ENCODE measurements at places on chromosomes 5 and 9. TPM values are rescaled to one million over a fixed set of nuclear protein-coding genes. Genes with fewer than 3 reads are reported as not detected.

HMCN2 gene
- polyA plus RNA-seq, result 5.9 TPM

DNA sequence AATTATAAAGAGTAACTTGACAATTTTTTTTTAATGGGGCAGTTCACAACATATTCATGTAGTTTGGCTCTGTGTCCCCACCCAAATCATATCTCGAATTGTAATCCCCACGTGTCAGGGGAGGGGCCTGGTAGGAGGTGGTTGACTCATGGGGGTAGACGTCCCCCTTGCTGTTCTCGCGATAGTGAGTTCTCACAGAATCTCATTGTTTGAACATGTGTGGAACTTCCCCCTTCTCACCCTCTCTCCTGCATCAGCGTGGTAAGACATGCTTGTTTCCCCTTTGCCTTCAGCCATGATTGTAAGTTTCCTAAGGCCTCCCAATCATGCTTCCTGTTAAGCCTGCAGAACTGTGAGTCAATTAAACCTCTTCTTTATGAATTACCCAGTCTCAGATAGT, 40.7 kb downstream of the FBXW11 start:
- H3K4me3 ChIP-seq, result no peak overlapping the region
- no peaks in the 10 kb centered on the region for H3K27me3 ChIP-seq
- DNase-seq, result no peak
- no peaks in the 10 kb centered on the region for H3K4me1 ChIP-seq
- H3K36me3 ChIP-seq, result no peaks in the 10 kb centered on the region
- H3K27ac ChIP-seq, result no peak overlapping the region

DNA sequence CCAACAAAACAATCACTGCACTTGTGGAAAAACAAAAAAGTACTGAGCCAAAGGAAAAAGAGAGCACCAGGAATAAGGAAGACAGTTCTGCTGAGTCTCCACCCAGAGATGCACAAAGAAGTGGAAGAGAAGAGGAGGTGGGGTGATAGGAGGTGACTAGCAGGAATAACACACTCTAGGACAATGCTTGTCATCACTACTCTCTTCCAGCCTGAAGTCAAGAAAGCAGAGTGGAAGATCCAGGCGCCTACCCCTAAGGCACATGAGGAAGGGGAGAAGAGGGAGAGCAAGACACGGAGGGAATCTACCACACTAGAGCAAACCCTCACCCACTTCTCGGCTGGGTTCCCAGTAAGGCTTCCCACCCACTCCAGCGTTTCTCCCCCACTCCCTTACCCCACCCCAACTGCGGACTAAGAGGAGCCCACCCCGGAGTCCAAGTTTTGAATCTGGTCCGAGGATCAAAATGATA, 1.7 kb downstream of the SLIT3 start:
- peaks cover 27% of the 10 kb centered on the region for H3K4me1 ChIP-seq
- no peaks in the 10 kb centered on the region for H3K36me3 ChIP-seq
- H3K4me3 ChIP-seq, result peak overlapping the region; percentile 31
- H3K27me3 ChIP-seq, result peaks cover 52% of the 10 kb centered on the region
- H3K27ac ChIP-seq, result no peak overlapping the region

DNA sequence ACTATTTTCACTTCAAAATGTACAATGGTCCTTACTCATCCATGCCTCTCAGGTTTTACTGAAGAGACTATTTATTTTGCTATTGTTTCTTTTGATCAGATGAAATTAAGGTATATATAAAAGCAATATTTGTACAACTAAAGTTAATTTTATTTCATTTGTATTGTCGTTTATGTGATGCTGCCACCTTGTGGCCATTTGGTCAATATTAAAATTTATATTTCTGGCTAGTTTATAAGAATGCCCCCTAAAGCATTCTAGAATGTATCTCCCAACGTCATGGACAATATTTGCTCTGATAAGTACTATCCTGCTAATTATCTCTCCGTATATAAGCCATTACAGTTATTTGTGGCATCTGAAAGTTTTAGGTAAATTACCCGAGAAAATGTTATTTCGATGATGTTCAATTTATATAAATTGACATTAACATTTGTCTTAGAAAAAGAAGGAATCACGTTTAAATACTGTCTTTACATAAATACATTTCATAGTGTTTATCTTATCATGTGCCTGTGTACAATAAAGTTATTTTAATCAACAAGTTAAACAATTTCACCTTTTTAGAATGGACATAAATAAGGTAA, 680.0 kb downstream of the TAF11L14 start:
- no peak for DNase-seq
- H3K36me3 ChIP-seq, result no peaks in the 10 kb centered on the region

SYK gene
- polyA plus RNA-seq, result 4.0 TPM

GRCh38 chr5:11075035-11075805, 314.2 kb upstream of the DAP start:
- H3K4me3 ChIP-seq, result no peak overlapping the region
- H3K36me3 ChIP-seq, result peaks cover 15% of the 10 kb centered on the region
- H3K4me1 ChIP-seq, result peaks cover 8% of the 10 kb centered on the region
- H3K27me3 ChIP-seq, result no peaks in the 10 kb centered on the region
- H3K27ac ChIP-seq, result no peak overlapping the region

- no peaks in the 10 kb centered on the region for H3K36me3 ChIP-seq
- DNase-seq, result no peak
- H3K27ac ChIP-seq, result no peak overlapping the region
- H3K27me3 ChIP-seq, result no peaks in the 10 kb centered on the region
- H3K4me1 ChIP-seq, result no peaks in the 10 kb centered on the region
- no peak overlapping the region for H3K4me3 ChIP-seq
Observed at GRCh38 chr5:173065155-173065554, 9.0 kb downstream of the CREBRF start.

DNA sequence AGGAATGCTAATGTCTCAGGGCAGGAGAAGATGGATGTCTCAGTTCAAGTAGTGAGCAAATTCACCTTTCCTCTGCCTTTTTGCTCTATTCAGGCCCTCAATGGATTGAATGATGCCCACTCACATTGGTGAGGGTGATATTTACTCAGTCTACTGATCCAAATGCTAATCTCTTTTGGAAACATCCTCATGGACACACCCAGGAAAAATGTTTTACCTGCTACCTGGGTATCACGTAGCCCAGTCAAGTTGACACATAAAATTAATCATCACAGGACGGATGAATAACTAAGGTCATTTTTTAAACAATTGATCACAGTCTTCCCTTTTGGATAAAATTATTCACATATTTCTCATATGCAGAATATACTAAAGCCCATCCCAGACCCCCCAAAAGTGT, 63.0 kb upstream of the JAK2 start:
- no peak overlapping the region for H3K4me3 ChIP-seq
- no peak for DNase-seq
- H3K4me1 ChIP-seq, result no peaks in the 10 kb centered on the region
- H3K36me3 ChIP-seq, result no peaks in the 10 kb centered on the region
- H3K27ac ChIP-seq, result no peak overlapping the region

- H3K36me3 ChIP-seq, result peaks cover 72% of the 10 kb centered on the region
- DNase-seq, result no peak
- H3K4me1 ChIP-seq, result peaks cover 33% of the 10 kb centered on the region
- no peak overlapping the region for H3K27ac ChIP-seq
Observed at GRCh38 chr9:127909839-127910273, 7.0 kb downstream of the ST6GALNAC4 start.

CACNA1B gene
- polyA plus RNA-seq, result 24.6 TPM

DNA sequence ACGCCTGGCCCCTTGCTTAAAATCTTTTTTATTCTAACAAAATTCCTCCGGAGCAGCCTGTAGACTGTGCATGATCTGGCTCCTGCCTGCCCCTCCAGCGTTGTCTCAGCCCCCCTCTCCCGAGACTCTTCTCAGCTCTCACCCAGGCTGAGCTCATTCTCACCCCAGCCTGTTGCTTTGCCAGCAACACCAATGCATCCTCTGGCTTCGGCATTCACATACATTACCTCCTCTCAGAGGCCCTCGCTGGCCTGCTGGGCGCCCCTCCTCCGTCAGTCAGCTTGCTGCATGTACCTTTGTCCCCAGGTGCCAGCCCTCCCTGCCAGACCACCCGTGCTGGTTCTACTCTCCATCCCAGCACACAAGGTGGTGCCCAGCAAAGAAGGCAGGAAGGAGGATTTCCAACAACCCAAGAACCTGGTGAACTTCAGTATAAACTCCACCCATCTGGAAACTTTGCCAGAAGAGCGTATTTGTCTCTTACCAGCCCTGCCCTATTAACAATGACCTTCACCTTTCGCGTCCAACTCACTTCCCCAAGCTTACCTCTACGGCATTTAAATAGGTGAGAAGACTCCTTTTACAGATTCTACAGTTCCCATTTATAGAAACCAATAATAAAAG, 35.0 kb downstream of the MYO10 start:
- peaks cover 11% of the 10 kb centered on the region for H3K4me1 ChIP-seq
- H3K27ac ChIP-seq, result no peak overlapping the region
- no peaks in the 10 kb centered on the region for H3K36me3 ChIP-seq
- no peak overlapping the region for H3K4me3 ChIP-seq
- no peaks in the 10 kb centered on the region for H3K27me3 ChIP-seq
- no peak for DNase-seq

DNA sequence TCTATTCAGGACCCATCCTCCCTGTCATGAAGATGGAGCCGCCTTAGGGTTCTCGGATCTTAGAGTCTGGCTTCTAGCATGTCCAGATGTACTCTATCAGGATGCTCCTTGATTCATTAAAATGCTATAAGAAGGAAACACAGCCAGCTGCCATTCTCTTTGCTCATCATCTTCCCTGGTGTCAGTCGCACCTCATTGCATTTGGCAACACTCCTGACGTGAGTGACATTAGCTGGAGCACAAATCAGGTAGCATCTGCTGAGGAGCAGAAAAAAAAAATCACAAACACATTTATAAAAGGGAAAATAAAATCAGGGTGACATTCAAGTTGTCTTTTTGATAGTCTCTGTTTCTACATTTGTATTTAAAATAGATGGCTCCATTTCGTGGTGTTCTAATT, 226.1 kb upstream of the NMUR2 start:
- no peaks in the 10 kb centered on the region for H3K27me3 ChIP-seq
- no peak overlapping the region for H3K4me3 ChIP-seq
- peaks cover 3% of the 10 kb centered on the region for H3K4me1 ChIP-seq

Measured in spinal cord (tissue), 10 donors.